ENCODE measurements at places on chromosomes 7 and 10.
A peak's percentile ranks its signal among the peaks of the same experiment; 100 is the strongest.

- no peak for DNase-seq
Measured at GRCh38 chr7:148296994-148297644, 293.4 kb upstream of the C7orf33 start.

DNA sequence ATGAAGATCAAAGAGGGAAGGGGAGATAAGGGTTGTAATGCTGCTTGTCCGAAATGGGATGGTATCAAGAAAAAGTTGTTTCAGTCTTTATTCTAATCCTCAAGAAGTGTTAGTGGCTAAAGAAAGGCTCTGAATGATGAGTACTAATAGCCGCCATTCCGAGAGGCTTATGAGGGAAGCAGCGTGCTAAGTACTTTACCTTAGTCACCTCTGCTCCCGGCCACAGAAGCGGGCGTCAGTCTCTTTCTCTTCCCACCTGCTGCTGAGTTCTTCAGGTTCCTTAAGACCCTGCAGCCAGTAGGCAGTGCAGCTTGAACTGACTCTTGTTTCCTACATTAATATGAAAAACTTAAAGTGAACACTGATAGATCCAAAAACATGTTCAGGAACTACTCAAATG is 73.1 kb downstream of the EEPD1 start:
- no peak for DNase-seq

DNA sequence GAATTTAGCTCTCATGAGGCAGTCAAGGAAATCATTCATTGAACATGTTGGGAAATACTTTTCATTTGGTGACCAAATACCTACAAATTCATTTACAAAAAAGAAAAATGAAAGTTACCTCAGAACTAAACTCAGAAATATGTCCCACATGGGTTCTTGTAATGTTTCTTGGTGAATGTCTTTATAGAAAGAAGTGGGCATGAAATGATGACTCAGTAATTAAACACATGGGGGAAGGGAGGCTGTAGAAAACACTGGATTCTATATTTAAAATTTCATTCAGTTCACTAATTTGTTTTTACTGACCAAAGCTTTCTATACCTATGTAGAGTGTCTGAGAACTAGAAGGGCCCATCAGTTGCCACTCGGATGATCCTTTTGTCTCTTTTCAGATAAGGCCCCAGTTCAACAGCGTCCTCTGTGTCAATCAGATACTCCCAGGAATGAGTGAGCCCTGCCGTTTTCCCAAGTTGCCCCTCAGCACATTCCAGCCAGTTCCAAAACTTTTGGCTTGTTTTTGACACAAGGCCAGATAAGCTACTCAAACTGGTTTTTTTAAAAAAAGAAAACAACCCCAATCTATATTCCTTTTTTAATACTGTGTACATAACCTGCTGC is 49.3 kb upstream of the AGBL3 start:
- DNase-seq = no peak

DNA sequence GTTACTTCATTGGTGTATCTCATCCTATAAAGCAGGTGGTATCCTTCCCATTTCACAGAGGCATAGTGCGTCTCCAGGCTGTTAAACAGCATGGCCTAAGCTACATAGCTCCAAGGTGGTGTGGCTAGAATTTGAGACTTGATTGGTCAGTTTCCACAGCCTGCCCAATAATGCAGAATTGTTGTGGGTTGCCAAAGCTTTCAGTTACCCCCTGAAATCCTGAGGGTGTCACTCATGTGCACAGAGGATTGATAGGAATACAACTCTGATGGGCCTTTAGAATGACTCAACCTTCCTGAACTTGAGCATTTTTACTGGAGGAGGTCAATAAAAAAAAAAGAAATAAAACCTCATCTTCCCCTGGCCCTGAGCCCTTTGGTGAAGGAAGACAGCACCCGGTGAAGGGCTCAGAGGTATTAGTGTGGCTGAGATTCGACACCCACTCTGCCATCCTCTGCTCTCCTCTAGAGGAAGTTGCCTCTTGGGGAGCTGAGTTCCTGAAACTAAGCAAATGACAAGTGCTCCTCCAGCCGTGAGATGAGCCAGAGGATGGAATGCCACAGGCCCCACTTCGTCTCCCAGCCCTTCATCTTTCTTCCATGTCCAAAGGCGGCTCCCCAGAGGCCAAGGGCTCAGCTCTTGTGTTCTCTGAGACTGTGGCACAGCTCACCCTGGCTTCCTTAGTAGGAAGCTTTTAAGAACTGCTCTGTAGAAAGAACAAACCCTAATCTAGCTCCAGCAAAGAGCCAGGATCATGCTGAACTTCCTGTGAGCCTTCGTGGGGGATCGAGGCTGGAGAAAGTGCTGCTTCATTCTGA is 1.0 kb downstream of the ACSL5 start:
- no peak for DNase-seq

- DNase-seq = no peak
Measured at GRCh38 chr7:21580073-21580521, 37.3 kb downstream of the DNAH11 start.

DNA sequence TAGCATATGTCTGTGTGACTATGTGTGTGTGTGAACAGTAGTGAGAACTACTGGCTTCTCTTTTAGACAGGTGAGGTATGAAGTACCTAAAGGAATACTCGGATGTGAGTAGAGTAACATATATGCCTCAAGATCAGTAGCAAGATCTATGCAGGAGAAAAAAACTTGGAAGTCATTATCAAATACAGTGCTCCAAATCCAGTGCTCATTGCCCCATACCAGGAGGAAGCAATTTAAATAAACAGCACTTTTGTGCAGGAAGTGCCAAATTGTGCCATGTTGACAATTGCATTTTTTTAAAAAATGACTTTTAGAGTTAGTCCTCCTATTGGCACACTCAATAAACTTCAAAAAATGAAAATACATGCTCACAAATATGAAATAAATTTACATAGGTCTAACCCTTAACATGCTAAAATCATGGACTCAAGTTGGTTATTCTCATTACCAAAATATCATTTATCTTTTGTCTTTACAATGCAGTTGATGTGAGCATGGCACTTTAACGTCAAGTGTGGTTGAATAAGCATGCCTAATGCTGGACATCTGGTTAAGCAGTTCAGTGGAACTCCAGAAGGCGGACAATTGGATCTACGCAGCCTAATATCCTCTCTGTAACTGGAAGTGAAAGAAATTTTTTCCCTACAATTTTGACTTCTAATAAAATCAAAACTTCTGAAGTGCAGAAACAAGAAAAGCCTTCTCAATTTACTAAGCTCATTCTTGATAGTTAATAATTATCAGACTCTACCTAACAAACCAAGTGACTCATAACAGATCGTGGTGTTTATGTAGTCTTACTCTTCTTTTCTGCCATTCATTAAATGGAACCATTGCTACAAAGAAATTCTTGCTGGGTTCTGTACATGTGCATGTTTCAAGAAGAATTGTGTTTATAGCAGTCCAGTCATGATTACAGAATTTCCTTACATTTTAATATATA is 195.2 kb downstream of the MDFIC start:
- no peak for DNase-seq

DNA sequence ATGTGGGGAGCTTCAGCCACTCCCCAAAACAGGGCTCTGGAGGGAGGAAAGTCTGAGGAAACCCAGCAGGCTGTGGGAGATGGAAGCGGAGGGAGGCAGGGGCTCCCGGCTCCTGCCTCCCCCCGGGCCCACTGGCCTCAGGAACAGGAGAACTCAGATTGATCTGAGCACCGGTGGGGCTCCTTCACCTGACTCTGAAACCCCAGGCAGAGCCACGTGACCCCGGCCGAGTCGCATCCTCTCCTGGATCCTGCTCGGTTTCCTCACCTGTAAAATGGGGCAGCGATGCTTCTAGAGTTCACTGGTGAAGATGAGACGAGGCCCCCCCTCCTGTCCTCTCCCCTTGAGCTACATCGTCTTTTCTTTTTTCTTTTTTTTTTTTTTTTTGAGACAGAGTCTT is 33.6 kb downstream of the TCERG1L start:
- no peak for DNase-seq

GRCh38 chr10:33746836-33747268 is 412.4 kb upstream of the NRP1 start:
- DNase-seq = peak; percentile 55

GRCh38 chr7:126578338-126578737 is 674.4 kb downstream of the GRM8 start:
- DNase-seq = peak; percentile 69

GRCh38 chr10:42476101-42476500 is 162.3 kb downstream of the ZNF33B start:
- DNase-seq = no peak

GRCh38 chr10:120415709-120416330 is 41.2 kb upstream of the PLPP4 start:
- DNase-seq = no peak

- DNase-seq = no peak
Measured at GRCh38 chr7:119684763-119685162, 588.2 kb upstream of the KCND2 start.

GRCh38 chr7:36598054-36598674 is 126.1 kb downstream of the AOAH start:
- DNase-seq = no peak

- DNase-seq = peak; percentile 22
Measured at GRCh38 chr7:116138202-116138801, 72.0 kb upstream of the TES start.

DNA sequence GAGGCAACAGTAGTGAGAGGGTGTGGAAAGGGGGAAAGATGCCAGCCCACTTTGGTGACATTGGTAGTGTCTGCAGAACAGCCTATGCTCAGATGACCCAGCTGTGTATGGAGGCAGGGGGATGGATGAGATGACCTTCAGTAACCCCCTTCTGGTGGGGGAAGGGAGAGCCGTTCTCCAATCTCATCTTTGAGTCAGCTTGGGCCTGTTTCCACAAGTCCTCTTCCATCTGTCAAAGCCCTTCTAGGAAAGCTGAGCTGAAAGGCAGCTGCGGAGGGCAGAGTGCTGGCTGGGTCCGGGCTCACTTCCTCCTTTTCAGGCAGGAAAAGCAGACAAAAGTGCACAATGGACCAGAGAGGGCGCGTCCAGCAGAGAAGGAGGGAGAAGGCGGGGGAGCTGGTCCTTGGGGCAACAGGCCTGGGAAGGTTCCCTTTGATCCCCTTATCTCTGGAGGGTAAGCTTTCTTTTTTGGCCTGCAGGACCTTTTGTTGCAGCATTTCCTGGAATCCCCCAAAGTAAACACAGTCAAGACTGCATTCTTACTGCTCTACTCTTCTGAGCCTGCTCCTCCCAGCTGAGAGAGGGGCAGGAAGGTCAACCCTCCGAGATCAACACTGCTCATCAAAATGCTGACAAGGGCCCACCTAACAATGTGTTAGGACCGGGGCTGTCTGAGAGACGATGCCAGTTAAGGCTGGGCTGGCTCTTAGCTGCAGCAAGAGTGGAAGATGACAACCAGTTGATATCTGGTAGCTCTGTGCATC is 1.2 kb upstream of the LRMDA start:
- no peak for DNase-seq

DNA sequence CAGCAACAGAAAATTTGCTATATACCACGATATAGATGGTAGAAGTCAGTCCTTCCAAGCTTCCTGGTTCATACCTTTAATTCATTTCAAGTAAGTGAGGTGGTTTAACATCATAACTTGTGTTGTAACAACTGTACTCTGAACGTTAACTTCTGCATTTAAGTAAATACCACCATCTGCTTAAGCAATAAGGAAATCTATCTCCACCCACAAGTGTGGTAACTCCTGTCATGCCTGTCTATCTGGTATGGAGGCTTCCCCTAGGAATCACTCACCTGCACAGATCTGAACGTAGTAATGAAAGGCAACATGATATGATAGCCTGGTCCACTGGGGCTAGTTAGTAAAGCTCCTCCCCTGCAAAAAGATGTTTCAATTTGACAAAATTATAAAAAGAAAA is 2.3 kb downstream of the ERLIN1 start:
- DNase-seq = no peak

GRCh38 chr10:113357681-113358300 is 195.1 kb upstream of the HABP2 start:
- no peak for DNase-seq

DNA sequence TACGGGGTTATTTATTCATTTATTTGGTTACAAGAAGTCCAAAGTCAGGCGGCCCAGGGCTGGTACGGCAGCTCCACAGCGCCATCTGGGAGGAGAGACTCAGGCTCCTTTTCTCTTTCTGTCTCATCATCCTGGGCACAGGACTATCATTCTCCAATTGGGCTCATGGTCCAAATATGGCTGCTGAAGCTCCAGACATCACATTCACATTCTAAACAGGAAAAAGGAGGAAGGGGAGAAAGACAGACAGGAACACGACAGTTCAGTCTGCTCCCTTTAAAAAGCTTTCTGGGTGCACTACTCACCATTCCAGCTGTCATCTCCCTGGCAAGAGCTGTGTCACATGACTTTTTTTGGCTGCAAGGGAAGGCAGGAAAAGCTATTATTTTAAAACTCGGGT is 74.4 kb upstream of the PDZD8 start:
- no peak for DNase-seq

GRCh38 chr7:145774777-145775176 is 341.8 kb upstream of the CNTNAP2 start:
- DNase-seq = no peak

DNA sequence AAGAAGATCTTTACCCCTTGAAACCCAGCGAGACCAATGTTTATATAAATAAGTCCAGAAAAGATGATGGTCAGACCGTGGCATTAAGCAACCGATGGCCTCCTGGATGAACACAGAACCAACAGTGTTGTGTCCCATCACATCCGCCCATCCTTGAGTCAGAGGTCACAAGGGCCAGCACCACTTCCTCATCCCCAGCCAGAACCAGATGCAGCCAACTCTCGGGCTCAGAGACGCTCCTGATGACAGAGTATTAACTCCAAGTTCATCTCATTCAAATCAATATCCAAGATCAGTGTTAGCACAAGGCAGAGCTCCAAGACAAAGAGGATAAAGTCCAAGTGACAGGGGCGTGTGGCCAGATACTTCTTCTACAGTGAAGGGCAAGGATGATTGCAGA is 63.5 kb downstream of the FAM53B start:
- no peak for DNase-seq

GRCh38 chr7:12389089-12389700 is 14.5 kb downstream of the VWDE start:
- DNase-seq = peak; percentile 70

DNA sequence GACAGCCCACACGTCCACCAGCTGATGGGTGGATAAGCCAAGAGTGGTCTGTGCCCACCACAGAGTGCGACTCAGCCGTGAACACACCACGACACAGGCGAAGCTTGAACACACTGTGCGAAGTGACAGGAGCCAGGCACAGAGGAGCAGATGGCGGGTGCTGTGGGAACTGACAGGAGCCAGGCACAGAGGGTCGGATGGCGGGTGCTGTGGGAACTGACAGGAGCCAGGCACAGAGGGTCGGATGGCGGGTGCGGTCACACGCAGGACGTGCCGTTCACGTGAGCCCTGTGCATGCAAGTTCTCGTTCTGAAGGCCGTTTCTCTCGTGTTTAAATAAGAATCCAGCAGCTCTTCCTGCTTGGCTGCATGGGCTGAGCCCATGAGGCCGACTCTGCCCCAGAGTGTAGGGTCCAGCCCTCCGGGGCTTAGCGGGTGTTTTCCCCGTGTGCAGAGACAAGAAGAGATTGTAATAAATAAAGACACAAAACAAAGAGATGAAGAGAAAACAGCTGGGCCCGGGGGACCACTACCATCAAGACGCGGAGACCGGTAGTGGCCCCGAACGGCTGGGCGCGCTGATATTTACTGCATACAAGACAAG is 5.9 kb upstream of the ADAP1 start:
- DNase-seq = no peak

Measured in NCI-H1436 (cell line).